ENCODE measurements at places on chromosomes 7 and 10. TPM values are rescaled to one million over a fixed set of nuclear protein-coding genes. Genes with fewer than 3 reads are reported as not detected.

The SLC26A3 gene
- not detected for total RNA-seq

The ASZ1 gene
- total RNA-seq = not detected

The MINDY3 gene
- total RNA-seq = 15.0 TPM

The SEMA3E gene
- total RNA-seq = 2.0 TPM

The CLDN3 gene
- 3.0 TPM for total RNA-seq

The AQP1 gene
- 0.39 TPM for total RNA-seq

The DMBT1 gene
- total RNA-seq = 0.24 TPM

The CD36 gene
- not detected for total RNA-seq

The NUDT5 gene
- total RNA-seq = 157 TPM

The DENND2A gene
- total RNA-seq = 0.88 TPM

The TEX47 gene
- total RNA-seq = not detected

All from A549 treated with dexamethasone at 1 μM for 4 hours (cell line).